ENCODE measurements at places on chromosomes 7 and 10.

DNA sequence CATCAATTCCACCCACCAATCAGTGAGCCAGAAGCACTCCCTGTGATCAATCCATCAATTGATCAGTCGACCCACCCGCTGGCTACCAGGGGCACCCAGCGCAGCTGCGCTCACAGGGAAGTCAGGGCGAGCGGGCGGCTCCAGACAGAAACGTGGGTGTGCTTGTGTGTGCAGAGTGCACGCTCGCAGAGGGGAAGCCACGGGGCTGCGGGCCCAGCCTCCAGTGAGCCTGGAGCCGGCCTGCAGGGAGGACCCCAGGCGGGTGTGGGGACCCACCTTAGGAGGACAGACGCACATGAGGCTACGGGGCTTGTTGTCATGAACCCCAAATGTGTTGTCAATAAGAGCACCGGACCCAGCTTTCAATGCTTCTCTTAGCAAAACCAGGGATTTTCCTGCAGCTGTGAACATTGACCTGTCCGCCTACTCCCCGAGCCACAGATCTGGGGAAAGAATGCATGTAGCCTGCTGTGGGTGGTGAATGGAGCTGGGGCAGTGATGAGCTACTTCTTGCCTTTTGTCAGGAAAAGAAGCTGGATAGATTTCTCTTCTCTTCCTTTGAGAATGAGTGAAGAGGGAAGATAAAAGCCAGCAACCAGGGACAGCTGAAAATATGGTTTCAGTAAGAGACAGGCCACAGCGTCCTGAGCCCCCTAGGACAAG lies 497.8 kb downstream of the DNAJB6 start:
- DNase-seq = no peak

- no peak for DNase-seq
Measured at GRCh38 chr7:77995717-77996116, 197.1 kb downstream of the PHTF2 start.

- DNase-seq = no peak
Measured at GRCh38 chr7:82594665-82595064, 151.1 kb upstream of the CACNA2D1 start.

GRCh38 chr7:11538751-11539299 lies 293.2 kb downstream of the THSD7A start:
- no peak for DNase-seq

DNA sequence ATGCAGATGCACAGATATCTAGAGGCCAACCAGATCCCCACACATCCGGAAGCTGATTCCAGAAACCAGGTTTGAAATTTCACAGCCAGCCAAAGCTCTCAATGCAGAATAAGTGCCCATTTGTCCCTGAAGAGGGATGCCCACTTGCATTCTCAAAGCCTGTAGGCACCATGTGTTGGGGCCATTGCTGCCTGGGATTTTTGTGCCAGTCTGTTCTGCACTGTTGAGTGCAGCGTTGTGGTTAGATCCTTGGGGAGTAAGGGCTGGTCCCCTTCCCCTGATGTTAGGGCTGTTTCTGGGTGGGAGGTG lies 62.4 kb downstream of the EEPD1 start:
- DNase-seq = no peak

DNA sequence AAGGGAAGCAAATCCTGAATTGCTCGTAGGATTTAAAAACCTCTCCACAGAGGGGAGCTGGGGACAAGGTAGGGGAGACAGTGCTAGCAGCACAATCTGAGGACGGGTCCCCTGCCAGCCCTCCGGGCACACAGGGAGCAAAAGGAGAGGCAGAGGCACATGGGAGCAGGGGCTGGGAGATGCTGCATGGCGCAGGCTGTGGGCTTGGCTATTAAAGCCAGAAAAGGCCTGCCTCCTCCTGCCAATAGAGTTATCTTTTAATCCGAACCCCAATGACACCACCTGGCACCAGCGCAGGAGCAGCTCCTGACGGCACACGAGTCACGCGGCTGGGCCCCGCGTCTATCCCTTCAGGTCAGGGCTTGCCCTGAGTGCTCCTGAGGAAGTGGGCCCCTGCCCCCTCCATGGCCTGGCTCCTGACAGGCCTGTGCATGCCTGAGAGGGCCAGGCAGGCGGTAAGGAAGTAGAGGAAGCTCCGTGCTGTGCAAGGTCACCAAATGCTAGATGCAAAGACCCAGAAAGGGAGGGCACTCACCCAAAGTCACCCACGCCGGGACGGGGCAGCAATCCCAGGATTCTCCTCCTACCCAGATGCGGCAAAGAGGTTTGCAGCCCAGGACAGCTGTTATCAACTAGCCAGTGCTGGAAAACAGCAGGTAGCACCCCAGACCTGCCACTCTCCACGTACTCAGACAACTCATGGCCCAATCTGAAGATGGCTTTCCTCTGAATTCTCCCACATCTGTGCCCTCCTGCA lies 28.1 kb downstream of the DLG5 start:
- no peak for DNase-seq

DNA sequence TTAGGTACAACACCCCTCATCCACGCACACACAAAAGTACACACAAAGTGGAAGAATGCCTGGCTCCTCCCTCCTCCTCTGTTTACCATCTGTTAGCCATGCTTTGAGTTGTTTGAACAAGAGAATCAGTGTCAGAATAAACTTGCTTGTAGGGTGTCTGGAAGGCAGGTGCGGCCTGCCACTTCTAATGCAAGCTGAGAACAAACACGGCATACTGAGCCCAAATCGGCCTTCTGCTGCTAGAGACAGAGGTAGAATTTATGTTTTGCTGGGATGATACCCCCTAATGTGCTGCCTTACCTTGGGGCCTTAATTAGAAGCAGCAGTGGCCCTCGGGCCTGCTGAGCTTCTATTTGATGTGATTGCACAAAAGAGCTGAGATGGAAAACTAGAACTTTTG lies 24.9 kb upstream of the FAM180A start:
- DNase-seq = no peak

GRCh38 chr7:156050636-156051569 lies 238.6 kb upstream of the SHH start:
- no peak for DNase-seq

DNA sequence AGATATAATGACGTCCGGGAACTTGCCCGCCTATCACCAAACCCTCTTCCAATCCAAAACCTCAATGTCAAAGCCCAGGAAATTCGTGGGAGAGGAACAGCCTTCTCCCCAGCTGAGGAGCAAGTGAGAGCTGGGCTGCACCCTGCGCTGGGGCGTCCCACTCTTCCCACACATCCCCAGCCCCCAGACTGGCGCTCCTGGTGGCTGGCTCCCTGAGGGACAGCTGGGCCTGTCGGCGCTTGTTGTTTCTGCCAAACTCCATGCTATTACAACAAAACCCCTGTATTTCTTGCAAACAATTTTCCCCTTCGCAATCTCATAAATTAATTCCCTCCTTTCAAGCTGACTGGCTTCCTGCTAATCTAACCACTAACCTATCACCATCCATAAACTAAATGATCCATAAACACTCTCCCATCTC lies 53.0 kb downstream of the GRID1 start:
- no peak for DNase-seq

- no peak for DNase-seq
Measured at GRCh38 chr10:121668314-121669027, 70.2 kb upstream of the FGFR2 start.

DNA sequence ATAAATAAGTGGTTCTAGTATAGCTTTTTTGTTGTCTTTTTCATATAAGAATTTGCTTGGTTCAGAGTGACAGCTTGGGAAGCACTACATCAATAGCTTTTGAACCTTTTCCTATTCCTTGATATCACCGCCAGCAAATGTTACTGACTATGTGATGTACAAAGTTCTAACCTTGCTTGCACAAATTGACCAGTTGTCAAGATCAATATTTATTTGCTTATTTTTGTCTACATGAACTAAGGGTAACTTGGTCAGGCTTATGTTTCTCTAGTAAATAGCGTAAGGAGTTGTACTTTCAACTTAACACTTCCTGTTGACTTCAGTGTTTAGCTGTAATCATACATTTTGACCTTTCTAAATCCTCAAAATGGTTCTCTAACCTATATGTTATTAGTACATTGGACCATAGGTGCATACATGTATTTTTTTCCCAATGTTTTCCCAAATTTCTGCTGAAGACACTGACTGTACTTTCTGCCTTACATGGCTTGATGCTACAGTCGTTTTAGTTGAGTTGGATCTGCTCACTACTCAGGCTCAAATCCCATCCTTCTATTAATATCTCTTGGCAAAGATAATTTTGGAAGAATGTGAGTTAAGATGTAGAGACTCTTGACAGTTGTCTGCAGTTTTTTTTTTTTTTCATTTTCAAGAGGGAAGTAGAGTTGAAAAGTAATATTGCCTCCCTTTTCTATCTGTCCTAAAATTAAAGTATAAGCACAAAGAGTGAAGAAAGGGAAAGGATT lies 239.1 kb upstream of the KAT6B start:
- DNase-seq = no peak

- DNase-seq = no peak
Measured at GRCh38 chr7:54632696-54633095, 90.5 kb downstream of the VSTM2A start.

DNA sequence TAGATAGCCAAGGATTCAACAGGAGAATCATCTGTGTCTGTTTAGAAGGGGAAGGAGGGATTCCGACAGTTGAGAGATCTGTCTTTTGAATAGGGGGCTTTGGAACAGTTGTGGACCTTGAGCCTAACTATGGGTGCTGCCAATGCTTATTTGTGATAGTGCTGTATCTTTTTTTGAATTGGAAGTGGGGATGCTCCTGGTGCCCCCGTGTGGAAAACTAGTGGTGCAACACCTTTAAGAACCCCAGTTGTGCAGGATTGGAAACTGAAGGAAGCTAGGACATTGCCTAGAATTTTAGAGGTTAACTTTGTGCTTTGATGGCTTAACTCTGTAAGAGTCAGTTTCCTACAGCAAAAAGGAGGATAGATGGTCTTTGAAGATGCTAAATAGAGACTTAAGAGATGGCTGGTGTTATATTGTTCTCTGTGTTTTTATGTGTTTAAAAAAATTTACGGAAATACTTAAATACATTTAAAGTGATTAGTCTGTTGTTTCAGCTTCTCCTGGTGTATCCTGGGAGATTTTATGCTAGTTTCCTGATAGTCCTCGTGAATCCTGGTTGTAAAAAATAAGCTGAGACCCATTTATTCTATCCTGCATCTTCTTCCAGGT lies 69.3 kb downstream of the AP3M1 start:
- peak; percentile 12 for DNase-seq

DNA sequence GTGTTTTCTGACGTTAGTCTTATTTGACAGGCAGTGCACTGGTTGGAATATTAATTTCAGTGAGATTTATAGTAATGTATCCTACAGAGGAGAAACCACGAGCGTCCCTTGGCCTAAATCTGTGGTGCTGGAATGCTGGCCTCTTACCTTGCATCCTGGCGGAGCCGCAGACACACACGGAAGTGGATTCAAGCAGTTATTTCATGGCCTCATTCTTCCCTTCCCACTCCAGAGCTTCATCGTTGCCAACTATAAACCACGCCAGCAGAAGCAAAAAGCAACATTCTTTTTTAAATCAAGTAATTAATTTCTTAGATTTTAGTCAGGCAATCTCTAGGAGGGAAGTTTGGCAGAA lies 13.1 kb downstream of the WIPI2 start:
- DNase-seq = no peak

DNA sequence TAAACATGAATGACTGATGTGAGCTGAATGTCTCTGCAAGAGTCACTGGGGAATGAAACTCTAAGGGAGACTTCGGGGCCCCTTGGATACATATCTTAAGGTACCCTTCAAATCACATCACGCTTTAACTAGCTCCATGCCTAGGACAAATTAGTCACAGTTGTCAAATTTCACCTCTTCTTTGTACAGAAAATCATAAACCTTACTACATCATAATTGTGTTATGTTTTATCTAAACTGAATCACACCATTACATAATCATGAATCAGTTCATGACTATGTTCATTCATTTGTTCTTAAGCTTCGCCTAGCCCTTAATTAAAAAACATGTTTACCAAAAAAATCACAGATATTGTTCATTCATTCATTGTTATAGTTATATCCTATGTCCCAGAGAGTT lies 2.1 kb upstream of the SLC13A1 start:
- no peak for DNase-seq

GRCh38 chr7:111662386-111662785 lies 100.1 kb upstream of the IMMP2L start:
- DNase-seq = no peak

- no peak for DNase-seq
Measured at GRCh38 chr10:8233832-8234259, 179.4 kb downstream of the GATA3 start.

GRCh38 chr7:139981511-139981895 lies 81.2 kb downstream of the PARP12 start:
- no peak for DNase-seq

GRCh38 chr10:29471544-29471859 lies 163.3 kb downstream of the SVIL start:
- no peak for DNase-seq

DNA sequence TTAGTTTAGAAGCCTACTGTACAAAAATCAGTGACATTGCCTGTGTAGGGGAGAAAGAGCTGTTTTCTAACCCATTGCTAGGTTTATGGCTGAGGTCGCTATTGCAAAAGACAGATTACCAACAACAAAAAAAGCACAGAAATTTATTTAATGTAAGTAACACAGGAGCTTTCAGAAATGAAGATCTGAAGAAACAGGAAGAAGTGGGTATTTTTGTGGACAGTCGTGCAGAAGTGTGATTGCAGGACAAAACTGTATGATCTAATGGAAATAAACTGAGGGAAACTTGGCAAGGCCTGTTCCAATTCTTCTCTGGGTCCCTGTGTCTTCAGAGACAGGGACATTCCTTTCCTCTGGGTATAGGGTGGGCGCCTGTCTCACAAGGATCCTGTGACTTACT lies 87.4 kb downstream of the APBB1IP start:
- DNase-seq = no peak

DNA sequence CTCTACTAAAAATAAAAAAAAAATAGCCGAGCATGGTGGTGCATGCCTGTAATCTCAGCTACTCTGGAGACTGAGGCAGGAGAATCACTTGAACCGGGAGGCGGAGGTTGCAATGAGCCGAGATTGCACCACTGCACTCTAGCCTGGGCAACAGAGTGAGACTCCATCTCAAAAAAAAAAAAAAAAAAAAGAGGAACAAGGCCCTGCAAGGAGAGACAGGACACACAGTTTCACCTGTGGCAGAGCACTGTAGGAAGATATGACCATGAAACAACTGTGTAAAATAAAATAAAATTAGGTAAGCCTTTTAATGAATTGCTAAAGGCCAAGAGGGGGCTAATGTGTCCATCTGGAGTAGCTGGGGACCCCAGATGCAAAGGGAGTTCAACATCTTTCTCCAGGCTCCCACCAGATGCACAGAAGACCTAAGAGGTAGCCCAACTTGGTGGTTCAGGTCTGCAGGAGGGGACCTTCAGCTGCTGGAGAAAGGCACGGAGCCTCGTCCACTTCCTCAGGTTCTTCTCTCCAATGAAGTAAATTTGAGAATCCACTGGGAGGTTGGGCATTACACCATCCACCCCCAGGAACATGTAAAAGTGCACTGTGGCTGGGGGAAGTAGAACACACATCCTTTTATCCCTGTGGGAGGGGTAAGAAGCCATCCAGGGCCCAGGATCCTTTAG lies 12.7 kb downstream of the PPIF start:
- DNase-seq = no peak

GRCh38 chr7:83038787-83039186 lies 123.9 kb downstream of the PCLO start:
- no peak for DNase-seq
